ENCODE measurements at places on chromosomes 3 and 15. TPM values are rescaled to one million over a fixed set of nuclear protein-coding genes. Genes with fewer than 3 reads are reported as not detected.

The PLA2G4E gene
- not detected for total RNA-seq

DNA sequence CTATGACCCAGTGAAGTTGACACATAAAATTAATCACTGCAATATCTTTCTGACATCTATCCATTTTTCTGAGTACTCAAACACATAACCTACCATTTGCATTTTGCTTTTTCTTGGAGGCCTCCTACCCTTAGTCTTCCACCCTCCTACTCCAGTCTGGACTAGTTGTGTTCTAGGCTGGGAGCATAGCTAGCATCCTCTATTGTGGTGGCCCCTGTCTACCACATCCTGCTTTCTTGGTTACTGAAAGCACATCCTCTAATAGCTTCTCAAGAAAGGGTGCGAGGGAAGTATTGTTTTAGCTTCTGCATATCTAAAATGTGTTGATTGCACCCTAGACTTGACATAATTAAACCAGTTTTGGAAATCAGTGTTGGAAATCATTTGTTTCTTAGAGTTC, 176.5 kb downstream of the THSD4 start:
- DNase-seq: no peak

DNA sequence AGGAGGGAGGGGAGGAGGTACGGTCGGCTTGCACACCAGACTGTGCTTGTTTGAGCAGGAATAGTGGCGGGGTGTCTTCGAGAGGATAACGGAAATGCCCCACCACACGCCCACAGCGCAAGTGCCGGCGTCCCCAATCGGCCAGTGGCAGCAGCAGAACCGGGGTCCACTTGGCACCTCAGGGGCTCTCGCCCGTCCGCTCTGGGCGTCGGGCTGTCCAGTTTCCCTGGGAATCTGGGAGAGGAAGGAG, 53.7 kb downstream of the CCDC54 start:
- DNase-seq: no peak

The MAGEL2 gene
- total RNA-seq: 13.1 TPM

- DNase-seq: no peak
Observed at GRCh38 chr3:73259291-73259690, 197.8 kb downstream of the EBLN2 start.
